ENCODE measurements at places on chromosomes 5 and 9.

GRCh38 chr5:28603869-28604268 is 1565.5 kb upstream of the CDH9 start:
- no peak for DNase-seq

DNA sequence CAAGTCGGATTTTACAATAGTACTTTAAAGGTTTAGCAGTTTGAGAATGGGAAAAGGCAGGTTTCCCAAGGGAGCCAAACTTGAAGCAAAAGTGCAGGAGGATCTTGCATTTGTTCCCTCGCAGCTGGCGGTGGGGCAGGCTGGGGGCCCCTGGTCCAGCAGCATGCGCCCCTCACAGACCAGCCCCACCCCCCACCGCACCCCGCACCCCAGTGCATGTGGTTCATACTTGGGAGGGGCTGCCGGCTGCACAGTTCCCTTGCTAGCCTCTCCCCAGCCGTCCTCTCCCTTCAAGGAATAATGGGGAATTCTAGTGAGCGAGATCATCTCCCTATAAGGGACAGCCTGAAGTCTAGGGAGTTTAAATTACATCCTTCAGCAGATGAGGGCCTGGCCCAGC is 273.1 kb upstream of the IRX2 start:
- no peak for DNase-seq

DNA sequence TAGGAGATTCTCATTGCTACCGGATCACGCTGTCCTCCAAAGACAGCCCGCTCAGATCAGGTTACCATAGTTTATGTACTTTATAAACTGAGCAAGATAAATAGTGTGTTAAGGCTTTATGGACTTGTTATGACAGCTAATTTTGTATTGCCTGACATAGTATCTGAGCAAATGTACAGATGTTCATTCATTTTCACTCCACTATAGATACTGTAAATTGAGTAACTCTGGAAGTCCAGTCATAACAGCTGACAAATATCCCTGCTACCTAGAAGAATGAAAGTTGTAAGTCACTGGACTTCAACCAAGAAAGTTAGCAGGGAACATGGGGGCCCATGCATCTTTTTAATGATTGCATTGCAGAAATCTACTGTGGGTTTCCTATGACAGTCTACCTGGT is 292.4 kb upstream of the ADAMTS16 start:
- DNase-seq = no peak

GRCh38 chr5:9774472-9775079 is 144.4 kb upstream of the TAS2R1 start:
- DNase-seq = no peak

DNA sequence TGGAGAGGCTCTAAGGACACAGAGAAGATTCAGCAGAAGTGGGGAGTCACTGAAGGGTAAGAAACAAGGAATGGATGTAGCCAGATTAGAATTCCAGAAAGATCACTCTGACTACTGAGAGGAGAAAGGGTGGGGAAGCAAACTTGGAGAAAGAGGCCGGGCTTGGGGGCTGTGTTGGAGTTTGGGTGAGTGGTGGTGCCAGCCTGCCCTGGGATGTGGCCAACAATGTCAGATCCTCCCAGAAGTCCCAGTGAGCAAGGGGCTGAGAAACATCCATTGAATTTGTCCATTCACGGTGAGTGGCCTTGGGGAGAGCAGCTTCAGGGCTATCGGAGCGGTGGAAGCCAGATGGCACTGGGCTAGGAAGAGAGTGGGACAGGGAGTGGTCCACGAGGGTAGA is 60.4 kb downstream of the COL15A1 start:
- no peak for DNase-seq

- DNase-seq = no peak
These were observed 403.5 kb upstream of the TYRP1 start for GRCh38 chr9:12289711-12290110.

- DNase-seq = no peak
These were observed 38.0 kb upstream of the PRDM12 start for GRCh38 chr9:130626249-130626996.

- no peak for DNase-seq
These were observed 274.1 kb downstream of the HSPA4 start for GRCh38 chr5:133325864-133326263.

GRCh38 chr9:109252291-109252690 is 68.6 kb downstream of the EPB41L4B start:
- no peak for DNase-seq

DNA sequence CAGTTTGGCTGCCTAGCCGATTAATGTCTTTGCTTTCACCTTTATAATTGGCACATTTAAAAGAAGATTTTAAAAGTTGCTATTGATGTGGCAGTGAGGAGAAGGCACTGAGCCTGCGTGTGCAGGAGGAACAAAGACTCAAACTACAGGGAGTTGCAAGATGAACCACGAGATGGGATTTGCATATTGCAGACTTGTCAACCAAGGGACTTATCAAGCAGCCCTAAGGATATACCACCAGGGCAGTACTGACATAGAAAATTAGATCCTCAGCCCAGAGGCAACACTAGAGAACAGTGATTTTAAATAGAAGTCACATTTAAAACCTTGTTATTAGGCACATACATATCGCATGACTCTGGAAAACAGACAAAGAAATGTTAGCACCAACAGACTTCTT is 342.6 kb downstream of the GLIS3 start:
- no peak for DNase-seq

DNA sequence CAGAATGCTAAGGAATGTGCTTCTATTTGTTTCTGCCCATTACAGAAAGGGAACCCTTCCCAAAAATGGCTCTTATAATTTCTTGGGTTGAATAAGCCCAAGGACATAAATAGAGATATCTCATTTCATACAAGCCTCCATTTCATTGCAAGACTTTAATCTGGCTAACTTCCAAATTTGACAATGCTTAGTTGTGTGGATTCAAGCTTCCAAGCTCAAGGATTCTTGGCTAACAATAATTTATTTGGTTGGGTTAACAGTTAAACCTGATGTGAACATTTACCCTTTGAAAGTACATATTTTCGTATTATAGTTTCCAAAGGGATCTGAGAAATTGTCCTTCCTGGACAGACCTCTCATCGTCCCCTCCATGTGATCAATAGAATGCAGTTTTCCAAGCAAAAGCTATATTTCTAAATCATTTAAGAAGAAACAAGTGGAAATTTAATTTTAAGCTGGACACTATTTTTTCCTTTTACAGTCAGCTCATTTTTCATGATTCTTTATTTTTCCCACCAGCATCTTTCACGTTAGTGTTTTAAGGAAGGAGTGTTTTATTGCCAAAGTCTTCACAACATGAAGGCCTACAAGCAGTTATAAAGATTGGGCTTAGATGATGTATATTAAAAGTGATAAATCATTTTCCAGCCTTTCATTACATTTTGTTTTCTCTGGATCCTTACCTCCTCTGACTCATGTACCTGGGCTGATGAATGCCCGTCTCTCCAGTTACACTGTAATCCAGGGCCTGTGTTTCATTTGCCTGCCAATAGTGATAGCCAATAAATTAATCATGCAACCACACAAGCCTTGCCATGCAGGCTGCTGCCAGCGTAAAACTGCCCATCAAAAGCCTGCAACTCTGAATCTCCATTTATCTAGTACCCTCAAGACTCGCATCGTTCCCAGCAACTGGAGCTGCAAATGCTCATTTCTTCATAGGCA is 176.7 kb downstream of the NTRK2 start:
- DNase-seq = no peak

Measured in Right ventricle myocardium superior (tissue), 1 donor.